Ureter (tissue), 1 donor: ENCODE measurements at places on chromosomes 16 and 17.
A peak's percentile ranks its signal among the peaks of the same experiment; 100 is the strongest.

DNA sequence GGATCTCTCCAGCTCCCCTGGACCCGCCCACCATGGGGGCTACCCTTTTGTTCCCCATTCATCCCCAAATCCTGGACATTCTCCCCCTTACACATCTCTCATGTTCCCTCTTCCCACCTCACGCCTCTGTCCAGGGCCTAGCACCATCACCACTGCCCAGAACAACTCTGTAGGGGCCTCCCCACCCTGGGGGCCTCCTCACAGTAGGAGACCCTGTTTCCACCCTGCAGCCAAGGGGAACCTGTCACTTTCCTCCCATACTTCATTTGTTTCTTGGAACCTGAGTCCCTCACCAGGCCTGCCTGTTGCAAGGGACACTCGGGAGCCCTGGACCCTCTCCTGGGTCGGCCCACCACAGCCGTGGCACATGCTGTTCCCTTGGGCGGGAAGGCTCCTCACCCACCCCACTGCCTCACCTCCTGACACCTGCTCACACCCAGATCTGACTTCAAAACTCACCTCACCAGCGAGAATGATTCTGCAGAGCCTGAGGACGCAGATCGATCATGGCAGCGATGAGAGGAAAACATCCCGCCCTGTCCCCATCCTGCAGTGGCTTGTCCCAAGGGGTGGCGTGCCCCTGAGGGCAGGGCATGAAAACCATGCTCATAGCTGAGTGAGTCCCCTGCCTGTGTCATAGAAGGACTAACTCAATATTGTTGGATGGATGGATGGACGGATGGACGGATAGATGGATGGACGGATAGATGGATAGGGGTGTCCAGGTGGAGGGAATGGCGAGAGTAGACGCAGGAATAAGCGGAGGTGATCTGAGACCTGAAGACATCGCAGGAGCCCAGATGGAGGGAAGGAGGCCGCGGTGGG is 6.8 kb upstream of the RASD1 start:
- DNase-seq: no peak

DNA sequence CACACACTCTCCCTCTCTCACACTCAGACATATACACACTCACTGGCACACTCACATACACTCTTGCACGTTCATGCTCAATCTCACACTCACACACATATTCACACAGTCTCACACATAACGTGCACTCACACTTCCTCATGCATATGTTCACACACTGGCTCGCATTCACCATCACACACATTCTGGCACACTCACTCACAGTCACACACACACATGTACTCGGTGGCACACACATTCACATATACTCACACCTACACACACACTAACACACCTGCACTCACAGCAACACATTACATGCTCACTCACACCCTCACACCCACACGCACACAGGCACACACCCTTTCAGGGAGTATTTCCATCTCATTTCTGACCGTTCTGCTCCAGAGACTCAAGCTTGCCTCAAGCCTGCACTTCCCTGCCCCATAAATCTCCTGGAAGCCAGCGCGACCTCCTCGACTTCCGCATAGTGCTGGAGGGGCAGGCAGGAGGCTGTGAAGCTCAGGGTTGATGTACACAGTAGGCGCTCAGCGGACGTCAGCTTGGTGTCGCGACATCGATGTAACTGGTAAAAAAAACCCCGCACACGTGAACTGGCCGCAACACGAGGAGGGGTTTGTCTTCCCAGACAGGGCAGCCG is 66.7 kb upstream of the FOXF1 start:
- no peak for DNase-seq

- no peak for DNase-seq
Measured at GRCh38 chr17:61404663-61404912, 4.9 kb downstream of the TBX2 start.

- no peak for DNase-seq
Measured at GRCh38 chr16:11734025-11734652, 8.5 kb downstream of the TXNDC11 start.

GRCh38 chr17:19386051-19386929 is 700 bp downstream of the MFAP4 start:
- DNase-seq: no peak

GRCh38 chr16:83542491-83542890 is 265.3 kb upstream of the HSBP1 start:
- DNase-seq: no peak

DNA sequence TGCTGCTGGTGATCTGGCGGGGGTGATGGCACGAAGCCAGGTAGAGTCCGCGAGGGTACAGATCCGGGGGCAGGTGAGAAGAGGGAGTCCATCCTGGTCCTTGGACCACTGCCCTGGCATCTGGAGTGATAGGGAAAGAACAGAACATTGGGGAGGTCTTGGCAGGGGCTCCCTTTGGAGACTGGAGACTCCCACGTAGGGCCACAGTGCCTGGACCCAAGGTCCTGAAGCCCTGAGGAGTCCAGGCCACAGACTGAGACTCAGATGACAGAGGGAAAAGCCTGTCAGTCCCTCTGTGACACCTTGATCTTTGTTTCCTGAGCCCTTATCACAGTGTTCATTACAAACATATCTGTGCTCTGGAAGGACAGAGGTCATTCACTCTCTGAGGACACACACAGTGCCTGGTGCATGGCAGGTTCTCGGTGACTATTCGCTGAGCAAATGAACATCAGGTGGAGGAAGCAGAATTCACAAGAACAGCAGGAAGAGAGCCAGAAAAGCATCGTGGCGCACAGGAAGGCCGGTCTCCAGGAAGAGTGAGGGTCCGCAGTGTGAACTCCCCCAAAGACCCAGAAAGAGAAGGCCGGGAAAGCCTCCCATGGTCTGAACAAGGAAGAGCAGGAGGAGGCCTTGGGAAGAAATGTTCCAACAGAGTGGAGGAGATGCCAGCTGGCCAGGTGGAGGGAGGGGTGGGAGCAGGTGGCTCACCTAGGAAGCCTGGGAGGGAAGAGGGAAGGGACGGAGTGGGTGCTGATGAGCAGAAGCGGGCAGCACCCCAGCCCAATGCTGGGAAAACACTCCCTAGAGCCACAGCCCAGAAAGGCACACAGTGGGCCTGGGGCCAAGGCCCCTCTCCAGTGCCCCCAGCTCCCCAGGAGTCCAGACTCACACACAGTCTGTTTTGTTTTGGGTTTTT is 20.5 kb downstream of the PEMT start:
- DNase-seq: no peak

- DNase-seq: no peak
Measured at GRCh38 chr16:27993587-27993986, 69.9 kb downstream of the GSG1L start.

DNA sequence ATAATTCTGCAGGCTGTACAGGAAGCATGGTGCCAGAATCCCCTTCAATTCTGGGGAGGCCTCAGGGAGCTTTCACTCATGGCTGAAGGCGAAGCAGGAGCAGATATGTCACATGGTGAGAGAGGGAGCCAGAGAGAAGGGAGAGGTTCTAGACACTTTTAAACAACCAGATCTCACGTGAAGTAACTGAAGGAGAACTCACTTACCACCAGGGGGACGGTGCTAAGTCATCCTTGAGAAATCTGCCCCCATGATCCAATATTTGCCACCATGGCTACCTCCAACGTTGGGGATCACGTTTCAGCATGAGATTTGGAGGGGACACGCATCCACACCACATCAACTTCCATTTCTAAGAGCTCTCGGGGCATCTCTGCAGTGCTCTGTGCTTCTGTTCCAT is 37.4 kb upstream of the GNA13 start:
- DNase-seq: no peak

- DNase-seq: no peak
Measured at GRCh38 chr17:2138318-2138717, 83.4 kb downstream of the HIC1 start.

DNA sequence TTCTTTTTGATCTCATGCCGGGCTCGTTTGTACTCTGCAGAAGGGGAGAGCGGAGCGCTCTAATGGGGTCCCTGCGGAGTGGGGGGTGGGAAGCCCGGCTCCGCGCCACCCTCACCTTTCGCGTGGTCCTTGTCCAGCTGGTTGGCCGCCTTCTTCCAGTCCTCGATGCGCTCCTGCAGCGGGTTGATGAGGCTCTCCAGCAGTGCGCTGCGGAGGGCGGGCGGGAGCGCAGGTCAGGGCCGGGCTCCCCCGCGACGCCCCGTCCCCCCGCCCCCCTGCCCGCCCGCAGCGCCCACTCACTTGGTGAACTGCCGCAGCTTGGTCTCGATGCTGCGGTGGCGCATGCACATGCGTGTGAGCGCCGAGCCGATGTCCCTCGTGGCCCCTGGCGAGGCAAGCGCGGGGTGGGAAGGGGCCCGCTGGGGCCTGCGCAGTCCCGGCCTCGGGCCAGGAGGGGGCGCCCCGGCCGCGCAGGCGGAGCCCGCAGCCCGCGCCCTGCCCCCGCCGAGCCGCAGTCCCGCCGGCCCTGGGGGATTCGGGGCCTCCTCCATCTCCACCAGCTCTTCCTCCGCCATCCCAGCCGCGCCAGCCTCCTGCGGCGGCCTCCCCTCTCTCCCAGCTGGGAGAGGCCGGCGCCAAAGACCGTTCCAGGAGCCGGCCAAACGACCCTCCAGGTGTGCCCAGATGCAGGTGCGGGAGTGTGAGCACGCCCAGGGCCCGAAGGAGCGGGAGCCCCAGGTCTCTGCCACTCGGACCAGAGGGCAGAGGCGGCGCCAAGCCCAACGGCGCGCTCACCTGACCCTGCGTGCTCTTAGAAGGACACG is 6.0 kb downstream of the MTSS2 start:
- no peak for DNase-seq

DNA sequence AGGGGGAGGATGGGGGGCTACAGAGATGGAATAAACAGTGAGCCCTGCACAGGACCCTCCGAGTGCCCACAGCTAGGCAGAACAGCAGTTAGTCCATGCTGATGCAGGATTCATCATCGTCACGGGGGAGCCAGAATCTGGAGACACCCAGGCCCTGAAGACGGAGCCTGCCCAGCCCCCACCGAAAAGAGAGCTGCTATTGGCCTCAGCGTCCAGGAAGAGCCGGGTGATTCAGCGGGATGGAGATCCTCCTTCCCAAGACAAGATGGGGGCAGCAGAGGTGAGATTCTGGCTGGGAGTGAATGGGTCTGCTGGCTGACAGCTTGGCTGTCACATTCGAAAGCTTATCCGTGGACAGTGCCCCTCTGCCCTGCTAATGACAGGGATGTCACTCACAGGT is 133.6 kb upstream of the CRHR1 start:
- no peak for DNase-seq

- no peak for DNase-seq
Measured at GRCh38 chr17:46756081-46756735, 62.3 kb downstream of the WNT3 start.

- no peak for DNase-seq
Measured at GRCh38 chr16:56353054-56353921, 72.1 kb downstream of the AMFR start.

GRCh38 chr17:46727572-46728348 is 90.7 kb downstream of the WNT3 start:
- DNase-seq: no peak

GRCh38 chr17:65545705-65546523 is 15.5 kb downstream of the AXIN2 start:
- no peak for DNase-seq

DNA sequence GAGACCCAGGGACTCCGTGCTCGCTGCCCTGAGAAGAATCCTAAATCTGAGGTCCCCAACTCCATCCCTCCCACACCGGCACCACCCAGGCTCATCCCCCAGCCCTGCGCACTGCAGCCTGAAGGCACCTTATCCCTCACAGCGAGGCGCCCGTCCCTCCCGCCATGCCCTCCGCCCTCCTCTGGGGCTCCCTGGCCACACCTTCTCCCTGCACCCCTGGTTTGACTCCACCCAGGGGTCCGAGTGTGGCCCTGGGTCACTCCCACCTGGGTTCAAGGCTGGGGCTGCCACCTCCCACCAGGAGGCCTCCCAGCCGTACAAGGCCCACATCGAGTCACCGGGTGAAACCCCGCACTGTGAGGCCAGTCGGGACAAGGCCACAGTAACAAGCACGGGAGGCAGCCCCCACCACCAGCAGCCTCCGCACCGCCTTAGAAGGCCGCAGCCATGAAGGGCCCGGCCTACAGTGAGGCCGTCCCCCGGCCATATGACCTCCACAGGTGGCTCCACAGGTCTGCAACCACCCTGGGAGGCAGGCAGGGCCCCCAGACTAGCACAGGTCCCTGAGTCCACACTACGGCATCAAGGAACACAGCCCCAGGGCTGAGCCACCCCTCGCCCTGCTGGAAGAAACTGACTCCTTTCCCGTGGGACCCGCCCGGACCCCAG is 8.3 kb downstream of the HAGH start:
- DNase-seq: no peak

DNA sequence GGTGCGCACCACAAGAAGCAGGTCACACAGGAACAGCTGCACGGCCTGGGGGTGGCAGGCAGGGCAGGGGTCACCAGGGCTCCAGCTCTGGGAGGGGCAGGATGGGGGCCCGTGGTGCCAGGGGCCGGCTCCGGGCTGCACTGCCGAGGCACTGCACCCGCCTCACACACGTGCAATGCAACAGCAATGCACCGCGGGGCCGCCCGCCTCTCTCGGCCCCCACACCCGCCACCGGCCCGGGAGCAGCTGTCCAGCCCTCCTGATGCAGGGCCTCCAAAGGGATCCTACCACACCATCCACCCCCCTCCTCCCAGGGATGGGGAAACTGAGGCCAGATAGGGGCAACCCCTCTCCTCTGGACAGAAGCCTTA is 23.1 kb downstream of the SREBF1 start:
- DNase-seq: no peak

- DNase-seq: peak; percentile 71
Measured at GRCh38 chr17:61409301-61410112, 9.9 kb downstream of the TBX2 start.

DNA sequence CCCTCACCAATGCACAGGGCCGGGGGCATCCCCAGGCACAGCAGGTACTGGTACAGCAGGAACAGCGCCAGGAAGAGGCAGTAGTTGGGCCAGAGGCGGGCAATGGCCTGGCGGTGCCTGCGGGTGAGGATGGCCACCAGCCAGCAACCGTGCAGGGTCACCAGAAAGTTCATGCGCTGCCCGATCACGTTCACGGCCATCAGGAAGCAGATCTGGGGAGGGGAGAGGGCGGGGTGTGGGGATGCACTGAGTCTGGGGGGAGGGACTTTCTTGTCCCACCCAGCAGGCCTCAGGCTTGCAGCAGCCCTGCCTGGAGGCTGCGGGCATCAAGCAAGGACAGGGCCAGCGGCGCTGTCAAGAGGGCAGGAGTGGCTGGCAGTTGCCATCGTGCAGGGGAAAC is 25.4 kb downstream of the CTU2 start:
- no peak for DNase-seq

GRCh38 chr17:74892013-74892841 is 1.2 kb downstream of the FADS6 start:
- no peak for DNase-seq

DNA sequence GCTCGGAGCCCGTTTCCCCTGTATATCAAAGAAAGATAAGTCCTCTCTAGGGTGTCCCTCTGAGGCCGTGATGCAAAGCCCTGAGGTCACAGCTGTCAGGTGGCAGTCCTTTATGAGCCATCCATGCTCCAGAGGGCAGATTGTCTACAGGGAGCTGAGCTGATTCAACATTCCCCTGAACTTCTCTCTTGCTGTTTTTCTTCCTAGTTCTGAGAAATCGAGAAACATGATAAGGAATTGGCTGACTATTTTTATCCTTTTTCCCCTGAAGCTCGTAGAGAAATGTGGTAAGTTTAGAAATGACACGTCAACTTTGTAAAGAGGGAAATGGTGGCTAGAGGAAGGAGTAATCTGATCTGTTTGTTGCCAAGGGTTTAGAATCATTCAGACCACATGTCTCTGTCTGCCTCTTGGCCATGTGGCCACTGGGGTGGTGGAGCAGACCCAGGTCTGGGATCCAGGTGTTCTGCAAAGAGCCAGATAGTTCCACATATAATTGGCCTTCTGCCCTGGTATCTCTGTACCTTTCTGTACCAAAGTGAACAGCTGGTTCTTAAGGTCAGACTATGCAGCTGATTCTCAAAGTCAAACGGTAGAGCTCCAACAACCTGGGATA is 3.5 kb downstream of the CTNS start:
- no peak for DNase-seq

- DNase-seq: no peak
Measured at GRCh38 chr17:27849474-27850185, 43.5 kb downstream of the LYRM9 start.
